Transverse colon (tissue), 4 donors: ENCODE measurements at places on chromosomes 6 and 20. TPM values are rescaled to one million over a fixed set of nuclear protein-coding genes. Genes with fewer than 3 reads are reported as not detected.
A peak's percentile ranks its signal among the peaks of the same experiment; 100 is the strongest.

Gene KCNK17
- 0.96 TPM for total RNA-seq

Gene NR2E1
- total RNA-seq: not detected

Gene KCNK5
- total RNA-seq: 9.6 TPM

Gene TMEM244
- not detected for total RNA-seq

Gene DZANK1
- total RNA-seq: 3.8 TPM

Gene HRH3
- not detected for total RNA-seq

Gene BAK1
- total RNA-seq: 61.4 TPM

Gene C20orf202
- 0.32 TPM for total RNA-seq

Gene POU5F1
- total RNA-seq: 20.2 TPM

Gene NRN1
- total RNA-seq: 2.5 TPM

Gene DDX43
- not detected for total RNA-seq

DNA sequence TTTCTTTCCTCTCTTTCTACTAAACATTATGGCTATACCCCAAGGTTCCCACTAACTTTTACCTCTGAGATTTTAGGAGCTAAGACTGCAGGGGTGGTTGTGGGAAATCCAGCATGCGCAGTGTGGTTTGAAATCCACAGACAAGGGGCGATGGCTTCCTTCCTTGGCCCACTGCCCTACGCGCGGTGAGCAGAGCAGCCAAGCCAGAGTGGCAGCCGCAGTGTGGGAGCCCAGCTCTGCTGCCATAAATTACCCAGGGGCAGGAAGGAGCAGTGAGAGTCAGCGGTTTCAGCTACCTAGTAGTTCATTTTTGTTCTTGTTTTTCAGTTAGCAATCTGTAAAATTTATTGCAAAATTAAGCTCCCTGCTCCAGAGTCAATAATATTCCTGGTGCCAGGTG, 101.4 kb downstream of the BMP2 start:
- no peak for DNase-seq

GRCh38 chr20:40232756-40233155, 456.3 kb downstream of the MAFB start:
- DNase-seq: no peak

GRCh38 chr6:161744211-161745067, 470.6 kb upstream of the AGPAT4 start:
- no peak for DNase-seq

GRCh38 chr6:7568021-7568420, 22.0 kb upstream of the SNRNP48 start:
- no peak for DNase-seq

DNA sequence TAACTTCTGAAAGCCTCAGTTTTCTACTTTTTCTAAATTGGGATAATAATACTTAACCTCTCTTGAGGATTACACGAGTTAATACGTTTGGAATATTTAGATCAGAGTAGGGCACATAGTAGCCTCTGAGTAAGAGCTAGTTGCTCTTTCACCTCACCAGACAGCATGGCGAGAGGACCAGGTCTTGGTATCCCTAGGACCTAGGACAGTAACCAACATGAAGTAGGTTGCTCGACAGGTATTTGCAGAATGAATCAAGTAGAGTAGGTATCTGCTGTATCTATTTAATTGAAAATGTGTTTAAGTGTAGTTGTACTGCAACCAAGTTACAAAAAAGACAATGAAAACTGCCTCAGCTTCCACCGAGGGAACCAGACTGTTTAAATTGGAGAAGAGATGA, 1.4 kb downstream of the CDC5L start:
- DNase-seq: no peak

- no peak for DNase-seq
These were observed 361.6 kb upstream of the MARCKS start for GRCh38 chr6:113495521-113495920.

DNA sequence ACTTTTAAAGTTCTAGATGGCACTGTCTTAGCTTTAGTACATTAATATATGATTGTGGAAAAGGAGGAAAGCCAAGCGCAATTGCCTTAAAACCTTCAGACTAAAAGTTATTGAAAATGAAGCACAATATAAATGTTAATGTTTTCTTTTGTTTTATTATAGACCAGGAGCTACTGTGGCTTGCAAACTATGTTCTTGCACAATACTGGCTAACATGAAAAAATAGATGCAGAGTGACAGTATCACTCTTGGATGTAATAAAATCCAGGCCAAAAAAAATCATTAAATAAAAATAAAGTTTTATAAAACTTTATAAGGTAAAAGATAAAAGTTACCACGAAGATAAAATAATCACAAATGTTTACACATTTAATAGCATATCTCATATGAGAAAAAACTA, 18.3 kb upstream of the PLN start:
- DNase-seq: no peak

DNA sequence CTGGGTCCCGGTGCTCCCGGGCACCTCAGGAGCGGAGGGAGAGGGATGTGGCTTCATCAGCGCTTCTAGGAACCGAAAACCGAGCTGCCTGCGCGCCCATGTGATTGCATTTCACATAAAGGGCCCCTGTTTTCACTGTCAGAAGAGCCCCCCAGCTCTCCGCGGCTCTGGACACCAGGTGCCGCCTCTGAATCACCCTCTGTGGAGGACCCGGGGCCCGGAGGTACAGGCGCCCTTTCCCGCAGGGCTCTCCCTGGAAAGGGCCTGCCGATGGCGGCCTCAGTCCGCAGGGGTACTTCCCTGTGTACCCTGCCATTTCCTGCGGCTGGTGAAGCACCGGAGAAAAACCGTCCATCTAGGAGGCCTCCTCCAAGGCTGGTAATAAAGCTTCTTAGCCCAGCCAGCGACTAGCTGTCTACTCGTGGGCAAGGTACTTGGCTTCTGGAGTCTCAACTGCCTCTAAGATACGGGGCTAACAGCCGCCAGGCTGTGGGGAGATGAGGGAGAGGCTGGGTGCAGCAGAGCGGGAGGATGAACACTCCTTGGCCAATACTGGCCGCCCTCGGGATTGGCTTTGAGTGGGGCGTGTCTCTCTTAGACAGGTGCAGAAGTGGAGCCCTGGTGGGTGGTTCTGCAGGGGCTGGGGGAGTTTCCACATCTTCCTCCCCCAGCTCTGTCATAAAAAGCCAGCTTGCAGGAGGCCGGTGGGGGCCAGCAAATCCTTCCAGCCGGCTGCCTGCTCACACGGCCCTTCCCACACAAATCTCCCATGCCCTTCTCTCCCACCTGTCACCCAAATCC, 1.6 kb downstream of the PPP1R16B start:
- peak; percentile 36 for DNase-seq

GRCh38 chr6:148422085-148422484, 79.4 kb downstream of the SASH1 start:
- no peak for DNase-seq

DNA sequence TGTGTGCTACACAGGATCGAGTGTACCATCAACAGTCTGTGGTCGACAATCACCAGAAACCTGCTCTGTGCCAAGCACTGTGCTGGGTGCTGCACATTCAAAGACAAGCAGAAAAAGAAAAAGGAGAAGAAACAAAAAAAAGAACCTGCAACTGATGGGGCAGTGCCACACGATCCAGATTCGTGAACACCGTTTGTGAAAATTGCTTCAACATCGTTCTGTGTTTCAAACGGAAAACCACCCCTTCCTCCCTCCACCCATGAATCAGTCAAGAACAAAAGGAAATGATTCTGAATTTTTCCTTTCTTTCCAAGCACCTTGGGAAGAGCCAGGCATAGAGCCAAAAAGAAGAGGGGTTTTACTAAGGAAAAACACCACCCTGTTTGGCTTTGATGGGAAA, 129.2 kb upstream of the ARID1B start:
- DNase-seq: no peak

GRCh38 chr6:22783931-22784330, 214.6 kb downstream of the HDGFL1 start:
- DNase-seq: no peak

- DNase-seq: peak; percentile 56
These were observed 97.4 kb upstream of the RNF24 start for GRCh38 chr20:4112481-4113421.

DNA sequence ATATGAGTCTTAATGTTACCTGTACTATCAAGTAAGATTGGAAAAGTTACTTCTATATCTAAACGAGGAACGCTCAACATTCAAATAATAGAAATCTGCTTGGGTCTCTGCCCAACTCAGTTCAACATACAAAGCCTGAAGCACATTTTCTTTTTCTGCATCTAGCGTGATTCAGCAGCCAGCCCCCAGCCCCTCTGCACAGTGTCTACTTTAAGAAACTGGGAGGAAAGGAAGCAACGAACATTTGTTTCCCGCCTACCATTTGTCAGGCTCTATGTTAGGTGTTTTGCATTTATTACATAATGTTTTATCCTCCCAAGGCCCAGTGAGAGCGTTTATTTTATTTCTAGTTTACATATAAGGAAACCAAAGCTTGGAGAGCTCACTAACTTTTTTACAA, 17.3 kb downstream of the PHACTR1 start:
- no peak for DNase-seq

DNA sequence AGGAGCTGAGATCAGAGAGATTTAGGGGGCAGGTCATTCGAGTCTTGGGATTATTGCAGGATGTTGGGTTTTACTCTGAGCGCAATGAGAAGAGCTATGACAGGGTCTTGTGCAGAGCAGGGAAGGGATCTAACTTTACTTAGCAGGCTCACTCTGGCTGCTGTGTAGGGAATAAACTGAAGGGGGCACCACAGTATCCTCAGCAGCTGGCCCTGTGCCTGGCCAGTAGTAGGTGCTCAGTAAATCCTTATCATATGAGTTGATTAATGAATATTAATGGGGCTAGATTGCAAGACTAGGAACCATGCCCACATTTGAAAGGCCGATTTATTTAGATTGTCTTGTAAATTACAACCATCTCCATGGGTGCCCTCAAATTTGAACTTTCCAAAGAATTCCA, 4.6 kb upstream of the MDGA1 start:
- no peak for DNase-seq

DNA sequence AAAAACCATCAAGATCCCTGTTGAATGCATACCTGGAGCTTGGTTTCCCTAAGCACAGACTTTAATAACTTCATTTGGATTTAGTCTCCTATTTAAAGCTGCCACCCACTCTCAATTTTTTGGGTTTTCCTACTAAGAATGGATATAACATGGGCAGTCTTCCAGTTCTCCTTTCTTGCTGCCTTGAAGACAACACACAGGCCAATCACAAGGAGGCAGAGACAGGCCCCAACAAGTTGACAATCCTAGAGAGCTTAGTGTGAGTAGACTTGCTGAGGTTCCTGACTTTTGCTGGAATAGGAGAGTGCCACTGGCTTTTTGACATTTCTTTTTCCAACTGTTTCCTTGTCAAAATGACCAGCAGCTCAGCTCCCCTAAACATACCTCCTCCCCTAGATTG, 112.3 kb upstream of the ESR1 start:
- DNase-seq: no peak

DNA sequence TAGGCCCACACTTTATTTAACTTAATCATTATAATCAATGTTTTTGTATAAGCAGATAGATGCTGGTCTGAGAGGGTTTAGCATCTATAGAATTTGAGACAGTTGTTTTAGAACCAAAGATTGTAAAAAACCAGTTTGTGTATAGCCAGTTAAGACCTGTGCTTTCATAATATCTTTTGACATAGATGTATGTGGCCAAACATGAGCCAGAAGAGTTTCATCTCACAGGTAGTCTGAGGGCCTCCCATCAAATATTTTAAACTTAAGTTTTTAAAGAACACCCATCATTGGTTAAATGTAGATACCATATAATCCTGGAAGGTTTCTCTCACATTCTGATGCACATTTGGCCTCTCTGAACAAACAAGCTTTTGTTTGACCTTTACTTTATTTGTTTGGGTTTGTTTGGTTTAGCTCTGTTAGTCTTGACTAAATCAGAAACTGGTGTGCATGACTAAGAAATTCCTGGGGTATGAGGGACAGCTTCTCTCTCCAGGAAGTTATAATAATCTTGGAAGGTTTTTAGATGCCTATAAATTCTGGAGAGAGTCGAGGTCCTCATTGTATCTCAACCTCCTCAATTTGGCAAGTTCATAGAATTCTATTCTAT, 58.0 kb upstream of the TMEM200A start:
- no peak for DNase-seq

- no peak for DNase-seq
These were observed 189.4 kb upstream of the PREP start for GRCh38 chr6:105592329-105592728.

DNA sequence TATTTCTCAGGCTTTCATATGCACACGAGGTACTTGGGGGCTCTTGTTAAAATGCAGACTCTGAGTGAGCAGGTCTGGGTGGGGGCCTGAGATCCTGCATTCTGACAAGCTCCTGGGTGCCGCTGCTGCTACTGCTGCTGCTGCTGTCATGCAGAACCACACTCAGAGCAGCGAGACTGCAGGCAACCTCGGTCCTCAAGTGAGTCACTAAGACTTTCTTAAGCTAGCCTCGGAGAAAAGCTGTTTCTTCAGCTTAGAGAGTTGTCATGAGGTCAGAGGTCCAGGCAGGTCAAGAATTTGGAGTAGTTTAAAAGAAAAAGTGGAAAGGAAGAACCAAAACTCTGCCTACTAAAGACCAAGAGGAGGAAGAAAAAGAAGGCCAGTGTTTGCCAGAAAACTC, 92.9 kb downstream of the SPTLC3 start:
- DNase-seq: no peak

GRCh38 chr6:53203483-53203882, 54.8 kb upstream of the GCM1 start:
- DNase-seq: no peak

GRCh38 chr20:49052334-49052733, 6.2 kb downstream of the CSE1L start:
- no peak for DNase-seq

DNA sequence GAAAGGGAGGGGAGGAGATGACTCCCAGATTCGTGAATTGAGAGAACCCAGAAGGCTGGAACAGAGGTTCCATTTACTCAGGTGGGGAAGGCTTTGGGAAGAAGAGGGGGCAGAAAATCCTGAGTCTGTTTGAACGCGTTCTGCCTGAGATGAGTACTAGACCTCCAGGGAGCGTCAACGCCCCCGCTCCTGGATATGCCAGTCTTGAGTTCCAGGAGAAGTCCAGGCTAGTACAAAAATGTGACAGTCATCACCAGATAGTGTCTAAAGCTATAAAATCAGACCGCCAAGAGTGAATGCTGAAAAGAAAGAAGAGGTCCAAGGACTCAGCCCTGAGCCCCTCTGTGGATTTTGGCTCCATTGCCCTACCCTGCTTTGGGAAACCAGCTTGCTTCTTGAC, 8.6 kb downstream of the AHCY start:
- DNase-seq: no peak

DNA sequence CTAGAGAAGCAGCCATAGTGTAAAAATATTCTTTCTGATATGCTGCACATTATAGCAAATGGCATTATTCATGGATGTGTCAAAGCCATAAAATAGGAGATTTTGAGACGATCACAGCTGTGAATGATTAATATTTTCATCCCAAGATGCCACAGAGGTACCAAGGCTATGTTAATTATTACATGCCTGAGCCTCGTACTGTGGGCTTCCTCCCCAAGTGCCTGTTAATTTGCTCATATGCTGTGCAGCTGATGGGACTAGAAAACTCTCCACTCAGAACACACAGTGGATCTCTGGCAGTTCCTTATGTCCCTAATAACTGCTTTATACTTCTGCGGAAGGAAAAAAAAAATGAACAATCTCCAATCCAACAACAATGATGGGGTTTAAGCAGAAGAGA, 184.9 kb upstream of the TSHZ2 start:
- no peak for DNase-seq

- no peak for DNase-seq
These were observed 7.0 kb upstream of the OR14J1 start for GRCh38 chr6:29294499-29294914.
